ENCODE measurements at places on chromosomes 7 and 10. TPM values are rescaled to one million over a fixed set of nuclear protein-coding genes. Genes with fewer than 3 reads are reported as not detected.

GRCh38 chr7:78006063-78006755 is 207.6 kb downstream of the PHTF2 start:
- no peak for DNase-seq

DNA sequence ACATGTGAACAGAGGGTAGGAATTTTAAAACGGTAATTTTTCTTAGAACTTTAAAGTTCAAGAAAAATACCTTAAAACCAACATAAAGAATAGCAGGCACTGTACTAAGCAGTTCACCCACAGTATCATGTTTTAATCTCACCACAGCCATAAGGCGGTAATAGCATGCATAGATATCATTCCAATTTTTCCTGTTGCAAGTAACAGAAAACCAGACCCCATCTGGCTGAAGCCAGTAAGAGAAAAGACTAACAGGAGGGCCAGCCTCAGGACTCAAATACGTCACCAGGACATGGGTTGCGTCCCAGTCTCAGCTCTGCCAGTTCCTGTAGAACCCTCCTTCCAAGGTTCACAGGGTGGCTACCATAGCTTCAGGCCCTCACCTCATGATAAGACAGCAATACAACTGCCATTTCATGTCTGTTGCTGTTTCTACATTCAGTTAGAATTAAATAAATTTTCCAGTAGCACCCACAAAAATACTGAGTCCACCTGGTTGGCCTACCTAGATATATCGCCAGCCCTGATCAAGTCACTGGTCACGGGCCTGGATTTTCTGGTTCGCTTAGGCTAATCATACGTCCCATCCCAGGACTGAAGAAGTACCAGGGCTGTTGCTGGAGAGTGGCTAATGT is 2.0 kb upstream of the RNF32 start:
- DNase-seq, result no peak

DNA sequence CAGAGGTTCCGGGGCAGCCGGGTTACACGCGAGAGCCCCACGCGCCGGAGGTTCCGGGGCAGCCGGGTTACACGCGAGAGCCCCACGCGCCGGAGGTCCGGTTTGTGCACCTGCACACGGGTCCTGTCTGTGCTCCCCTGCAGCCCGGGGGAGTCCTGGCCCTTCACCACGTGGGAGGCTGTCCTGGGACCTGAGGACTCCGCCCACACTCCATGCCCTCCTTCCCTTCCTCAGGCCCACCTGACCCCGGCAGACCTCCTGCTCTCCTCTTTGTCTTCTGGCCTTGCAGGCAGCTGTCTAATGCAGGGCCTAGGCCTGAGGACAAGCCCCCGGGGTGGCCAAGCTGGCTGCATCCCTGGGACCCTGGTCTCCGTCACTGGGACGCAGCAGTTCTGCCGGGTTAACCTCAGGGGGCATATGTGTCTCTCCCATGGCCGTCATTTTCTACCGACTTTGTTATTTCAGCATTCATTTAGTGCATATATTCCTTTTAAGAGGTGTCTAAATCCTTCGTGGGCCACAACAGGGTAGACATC is 374.6 kb downstream of the DNAJB6 start:
- no peak for DNase-seq

PGAM2 gene
- total RNA-seq, result not detected

ENO4 gene
- total RNA-seq, result 0.17 TPM

CACNA2D1 gene
- total RNA-seq, result 28.0 TPM

PALS2 gene
- total RNA-seq, result 40.0 TPM

GRCh38 chr10:61313460-61313859 is 139.7 kb downstream of the TMEM26 start:
- DNase-seq, result no peak

- DNase-seq, result no peak
Measured at GRCh38 chr7:75914169-75914654, 743 bp upstream of the POR start.

HABP2 gene
- total RNA-seq, result not detected

DNA sequence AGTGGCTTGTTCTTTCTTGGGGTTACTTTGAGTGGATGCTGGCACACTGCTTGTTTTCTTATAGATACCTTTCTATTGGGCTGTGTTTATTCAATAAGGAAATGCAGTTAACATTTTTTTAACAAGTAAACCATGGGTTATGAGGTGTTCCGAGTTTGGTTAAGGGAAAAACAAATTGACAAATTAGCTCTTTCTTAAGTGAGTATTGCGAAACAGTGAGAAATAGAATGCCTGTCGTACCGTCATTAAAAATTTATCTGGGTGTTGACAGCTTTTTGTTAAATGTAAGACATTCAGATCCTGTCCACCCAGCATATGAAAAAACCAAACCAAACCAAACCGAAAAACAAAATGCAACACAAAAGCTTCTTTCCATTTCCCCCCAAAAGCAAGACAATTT is 6.2 kb downstream of the CUX1 start:
- no peak for DNase-seq

- no peak for DNase-seq
Measured at GRCh38 chr10:14259696-14260566, 70.8 kb downstream of the FRMD4A start.

DNA sequence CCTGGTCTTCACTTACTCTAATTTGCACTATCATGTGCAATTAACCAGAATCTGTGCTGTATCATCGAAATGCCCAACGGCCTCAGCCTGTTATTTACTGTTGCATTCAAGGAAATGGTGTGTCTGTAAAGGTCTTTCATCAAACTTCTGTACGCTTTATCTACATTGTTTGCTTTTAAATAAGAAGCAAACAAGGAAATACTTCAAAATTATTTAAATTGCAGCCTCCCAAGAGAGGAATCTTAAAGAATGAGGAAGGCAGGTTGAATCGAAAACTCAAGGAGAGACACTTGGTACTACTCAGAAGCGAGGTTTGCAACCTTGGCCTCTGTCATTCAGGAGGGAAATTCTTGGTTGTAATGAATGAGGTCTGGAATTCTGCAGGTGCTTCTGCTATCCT is 40.7 kb downstream of the MGAM start:
- DNase-seq, result no peak

PLA2G12B gene
- not detected for total RNA-seq

SPAM1 gene
- not detected for total RNA-seq

DNA sequence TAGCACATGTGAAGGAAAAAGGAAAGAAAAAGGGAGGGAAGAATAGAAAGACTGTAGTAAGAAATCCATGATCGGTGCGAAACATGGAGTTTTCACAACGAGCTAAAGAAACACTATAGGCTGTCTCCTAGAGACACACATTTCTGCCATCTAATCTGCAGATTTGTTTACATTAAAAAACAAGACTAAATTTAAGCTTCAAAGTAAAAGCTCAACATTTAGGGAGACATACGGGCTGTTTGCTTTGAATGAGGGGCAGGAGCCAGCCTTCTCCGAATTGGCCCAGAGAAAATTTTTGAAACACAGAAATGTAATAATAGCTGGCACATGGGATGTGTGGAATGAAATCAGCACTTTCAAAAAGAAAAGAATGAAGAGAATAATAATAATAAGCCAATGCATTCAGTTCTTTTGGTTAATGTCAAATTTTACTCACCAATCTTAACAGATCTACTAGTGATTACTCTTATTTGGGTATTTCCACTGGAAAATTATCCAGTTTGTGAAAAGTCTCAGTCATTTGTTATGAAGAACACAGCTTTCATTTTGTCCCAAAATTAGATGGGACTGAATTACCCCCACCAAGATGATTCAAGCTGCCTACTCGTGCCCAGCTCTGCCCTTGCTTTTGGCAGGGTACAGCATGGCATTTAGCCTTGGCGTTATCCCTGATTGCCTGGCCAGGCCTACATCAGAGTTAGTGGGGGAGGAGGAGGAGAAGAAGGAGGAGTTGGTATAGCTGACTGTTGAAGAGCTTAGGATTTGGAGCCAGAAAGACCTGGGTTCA is 47.1 kb downstream of the MTURN start:
- DNase-seq, result no peak

- DNase-seq, result no peak
Measured at GRCh38 chr7:148466120-148466519, 124.4 kb upstream of the C7orf33 start.

DNA sequence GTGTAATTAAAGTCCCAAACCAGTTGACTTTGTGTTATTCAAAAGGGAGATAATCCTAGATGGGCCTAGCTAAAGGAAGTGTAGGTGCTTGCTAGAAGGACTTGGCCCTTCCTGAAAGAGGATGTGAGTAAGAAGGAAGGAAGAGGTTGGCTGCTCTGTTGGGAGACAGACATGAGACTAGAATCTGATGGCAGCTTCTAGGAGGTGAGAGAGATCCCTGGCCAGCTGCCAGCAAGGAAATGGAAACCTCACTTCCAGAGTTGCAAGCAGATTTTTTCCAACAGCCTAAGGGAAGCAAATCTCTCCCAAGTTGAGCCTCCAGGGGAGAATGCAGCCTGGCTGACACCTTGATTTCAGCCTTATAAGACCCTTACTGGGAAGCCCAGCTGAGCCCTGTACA is 368.4 kb upstream of the ZMIZ1 start:
- DNase-seq, result no peak

- DNase-seq, result no peak
Measured at GRCh38 chr10:73625004-73625883, 16.0 kb downstream of the MYOZ1 start.

CLDN4 gene
- total RNA-seq, result 1.2 TPM

GRCh38 chr10:114289096-114289436 is 50.0 kb downstream of the VWA2 start:
- no peak for DNase-seq

GRCh38 chr7:137313201-137313600 is 30.3 kb downstream of the PTN start:
- DNase-seq, result no peak

GRCh38 chr7:503575-504111 is 16.0 kb downstream of the PDGFA start:
- no peak for DNase-seq

DNA sequence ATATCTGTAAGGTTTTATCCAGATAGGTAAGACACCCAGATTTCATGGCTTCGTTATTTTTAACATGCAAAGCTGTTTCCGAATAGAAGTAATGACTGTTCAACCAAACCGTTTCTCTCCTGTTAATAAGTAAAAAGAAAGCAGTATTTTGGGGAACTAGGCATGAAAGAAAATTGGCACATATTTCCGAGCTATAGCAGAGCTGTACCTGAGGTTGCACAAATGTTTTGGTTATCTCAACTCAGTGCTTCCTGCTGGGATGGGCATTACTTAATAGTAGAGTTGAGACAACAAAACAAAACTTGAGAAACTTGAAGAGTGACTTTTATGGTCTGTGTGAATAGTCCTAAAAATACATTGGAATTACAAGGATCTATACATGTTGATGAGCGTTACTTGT is 564.3 kb upstream of the SORCS1 start:
- no peak for DNase-seq

- no peak for DNase-seq
Measured at GRCh38 chr7:135709508-135709907, 18.5 kb downstream of the SLC13A4 start.

- no peak for DNase-seq
Measured at GRCh38 chr7:11193888-11194287, 220.2 kb downstream of the PHF14 start.

DPP6 gene
- total RNA-seq, result not detected

AKR1C4 gene
- total RNA-seq, result not detected

DNA sequence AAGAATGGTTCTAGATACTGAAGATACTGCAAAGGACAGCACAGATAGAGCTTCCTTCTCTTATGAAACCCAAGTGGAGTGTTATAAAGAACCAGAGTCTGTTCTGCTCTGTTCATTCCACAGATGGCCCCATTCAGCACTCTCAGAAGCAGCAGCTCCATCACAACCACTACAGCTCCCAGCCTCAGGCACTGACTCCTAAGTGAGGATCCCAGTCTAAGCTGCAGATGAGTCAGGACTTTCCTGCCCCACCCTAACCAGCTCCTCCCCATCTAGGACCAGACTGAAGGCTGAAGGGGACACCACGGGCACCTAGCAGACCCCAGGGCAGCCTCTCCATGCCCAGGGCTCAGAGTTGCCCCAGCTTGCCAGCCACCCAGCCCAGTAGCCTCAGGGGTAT is 379.8 kb downstream of the GRID1 start:
- DNase-seq, result no peak

All from H4 (cell line).